ENCODE measurements at places on chromosomes 16 and 17. TPM values are rescaled to one million over a fixed set of nuclear protein-coding genes. Genes with fewer than 3 reads are reported as not detected.

GRCh38 chr17:11342138-11342537 is 101.1 kb downstream of the SHISA6 start:
- DNase-seq: no peak

DNA sequence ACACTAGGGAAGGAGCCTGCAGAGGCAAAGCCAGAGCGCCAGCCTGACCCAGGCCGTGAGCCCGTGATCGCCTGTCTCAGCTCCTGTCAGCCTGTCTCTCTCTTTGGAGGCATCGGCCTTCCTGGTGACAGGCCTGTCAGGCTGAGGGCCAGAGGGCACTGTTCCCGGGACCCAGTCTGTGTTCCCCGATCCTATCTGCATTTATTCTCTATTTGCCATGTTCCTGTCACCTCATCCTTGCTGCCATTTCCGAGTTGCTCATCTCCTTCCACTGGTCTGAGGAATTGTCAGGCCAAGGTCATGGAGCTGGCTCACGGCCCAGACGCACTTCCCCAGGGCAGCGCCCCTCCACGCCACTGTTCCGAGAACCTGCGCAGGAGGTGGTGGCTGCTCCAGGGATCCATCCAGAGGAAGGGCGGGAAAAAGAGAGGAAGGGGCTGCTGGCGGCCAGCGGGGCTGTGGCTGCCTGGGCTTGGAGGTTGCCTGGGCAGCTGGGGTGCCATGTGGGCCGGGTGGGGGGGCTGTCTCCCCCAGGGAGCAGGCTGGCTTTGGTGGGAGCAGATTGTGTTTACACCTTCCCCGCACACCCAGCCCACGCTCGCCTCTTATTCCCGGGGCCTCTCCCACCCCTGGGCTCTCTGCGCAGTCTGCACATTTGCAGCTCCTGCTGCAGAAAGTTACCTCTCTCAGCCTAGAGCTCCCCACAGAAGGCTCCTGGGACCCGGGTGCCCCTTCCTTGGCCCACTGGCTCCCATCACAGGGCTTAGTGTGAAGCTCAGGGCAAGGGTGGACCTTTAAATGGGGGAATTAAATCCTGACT is 4.9 kb downstream of the PRCD start:
- DNase-seq: no peak

DNA sequence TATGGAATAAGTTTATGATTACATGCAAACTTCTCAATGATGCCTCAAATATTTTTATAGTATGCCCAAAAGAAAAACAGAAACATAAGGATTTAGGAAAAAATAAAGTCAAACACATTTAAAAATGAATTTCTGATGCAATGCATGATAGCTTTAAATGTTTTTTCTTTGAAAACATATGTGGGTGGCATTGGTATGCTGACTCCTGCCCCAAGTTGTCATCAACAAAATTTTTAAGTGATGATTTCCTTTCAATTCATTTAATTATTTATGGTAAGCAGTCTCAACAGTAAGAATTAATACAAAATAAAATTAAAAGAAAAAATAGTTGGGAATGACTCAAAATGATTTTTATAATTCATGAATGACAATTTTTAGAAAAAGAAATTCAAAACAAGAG is 104.9 kb downstream of the CEP112 start:
- DNase-seq: no peak

SEPTIN12 gene
- not detected for total RNA-seq

GRCh38 chr16:725463-726187 is 618 bp downstream of the CCDC78 start:
- no peak for DNase-seq

KRT17 gene
- not detected for total RNA-seq

DNA sequence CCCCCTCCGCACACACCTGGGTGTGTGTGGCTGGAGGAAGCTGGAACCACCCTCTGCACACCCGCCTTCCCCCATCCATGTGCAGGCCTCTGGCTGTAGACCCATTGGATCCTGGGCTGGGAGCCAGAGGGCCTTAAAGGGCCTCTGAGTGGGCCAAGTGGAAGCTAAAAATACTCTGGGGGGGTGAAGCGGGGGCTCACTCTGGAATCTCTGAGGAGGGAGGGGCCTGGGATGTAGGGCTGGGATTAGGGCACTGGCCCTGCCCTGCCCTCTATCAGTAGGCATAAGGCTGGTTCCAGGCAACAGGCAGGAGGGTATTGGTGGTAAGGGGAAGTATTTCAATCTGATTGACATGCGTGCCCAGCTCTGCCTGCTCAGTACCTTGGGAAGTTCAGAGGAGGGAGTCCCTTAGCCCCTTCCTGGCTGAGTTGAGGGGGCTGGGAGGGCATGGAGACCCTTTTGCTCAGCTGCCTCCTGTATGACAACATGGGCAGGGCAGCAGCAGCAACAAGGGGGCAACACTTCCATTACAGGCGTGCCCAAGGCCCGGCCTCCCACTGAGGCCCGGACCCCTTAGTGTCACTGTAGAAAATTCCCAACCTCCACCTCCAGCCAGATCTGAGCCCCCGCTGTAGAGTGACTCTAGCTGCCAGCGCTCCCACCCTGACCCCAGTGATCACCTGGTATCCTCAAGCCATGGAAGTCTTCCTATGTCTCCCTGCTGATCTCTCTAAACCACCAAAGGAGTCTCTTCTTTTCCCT is 5.2 kb downstream of the ITGA3 start:
- no peak for DNase-seq

DNA sequence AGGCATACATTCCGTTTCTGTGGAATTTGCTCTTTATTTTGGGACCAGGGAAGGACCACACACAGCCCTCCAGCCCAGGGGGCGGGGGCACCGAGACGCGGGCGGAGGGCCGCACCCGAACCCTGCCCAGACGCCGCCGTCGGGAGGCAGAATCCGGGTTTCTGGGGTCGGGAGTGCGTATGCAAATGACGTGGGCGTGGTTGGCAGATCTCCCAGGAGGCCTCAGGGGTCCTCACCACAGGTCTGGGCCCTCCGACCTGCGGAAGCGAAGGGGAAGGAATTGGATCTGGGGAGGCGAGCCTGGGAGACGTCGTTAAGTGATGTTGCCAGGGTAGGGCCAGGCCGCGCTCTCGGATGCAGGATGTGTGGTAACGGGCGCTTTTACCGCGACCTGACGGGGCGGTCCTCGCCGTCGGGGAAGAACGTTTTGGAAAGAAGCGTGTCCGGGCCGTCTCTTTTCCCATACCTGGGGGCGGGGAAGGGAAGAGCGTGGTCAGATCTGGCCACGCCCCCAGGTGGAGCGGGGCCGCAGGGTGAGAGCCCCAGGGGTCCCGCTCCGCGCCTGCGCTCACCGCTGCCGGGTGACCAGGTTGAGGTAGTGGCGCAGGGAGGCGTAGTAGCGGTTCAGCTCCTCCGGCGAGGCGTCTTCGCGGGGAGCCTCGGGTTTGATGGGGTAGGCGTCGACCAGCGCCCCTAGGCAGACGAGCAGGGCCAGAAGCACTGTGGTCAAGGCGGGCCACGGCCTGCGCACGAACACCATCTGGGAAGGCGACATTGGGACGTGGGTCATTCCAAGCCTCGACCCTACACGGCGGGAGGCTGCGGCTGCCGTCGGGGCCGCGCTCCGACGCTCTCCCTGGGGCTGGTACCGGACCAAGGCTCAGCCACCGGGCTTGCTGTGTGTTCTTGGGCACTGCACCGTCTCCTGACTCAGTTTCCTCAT is 745 bp downstream of the PYY start:
- DNase-seq: no peak

- no peak for DNase-seq
These were observed 13.6 kb downstream of the SMPD3 start for GRCh38 chr16:68434624-68435210.

ARHGDIG gene
- 0.40 TPM for total RNA-seq

- DNase-seq: no peak
These were observed at the start of gene SLC6A2 for GRCh38 chr16:55655897-55656681. Gene SLC6A2, plus strand, starts transcription at chr16:55655988. Its CDS starts 707 bp downstream, at chr16:55656695.

CDT1 gene
- 1.5 TPM for total RNA-seq

DNA sequence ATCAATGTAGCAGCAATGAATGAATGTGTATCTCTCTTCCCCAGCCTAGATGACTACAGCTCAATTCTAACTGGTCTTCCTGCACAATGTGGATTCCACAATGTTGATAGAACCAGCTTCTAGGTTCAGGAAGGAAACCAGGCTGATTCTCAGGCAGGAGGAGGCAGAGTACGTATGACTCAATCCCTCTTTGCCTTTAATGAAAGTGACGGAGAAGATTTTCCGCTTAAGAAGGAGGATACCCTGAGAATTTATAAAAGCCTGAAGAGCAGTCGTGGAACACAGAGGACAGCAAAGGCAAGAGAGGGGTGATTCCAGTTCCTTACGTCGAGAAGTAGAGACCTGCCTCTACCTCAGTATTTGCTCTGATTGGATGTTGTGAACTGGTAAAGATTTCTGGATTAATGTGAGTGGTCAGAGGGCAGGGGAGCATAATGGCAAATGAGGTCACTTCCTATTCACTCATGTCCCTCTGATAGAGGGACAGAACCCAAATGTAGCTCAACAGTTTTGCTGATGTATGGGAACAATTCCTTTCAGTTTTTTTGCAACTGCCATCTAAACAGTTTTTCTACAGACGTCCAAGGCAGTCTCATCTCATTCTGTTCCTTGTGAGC is 15.0 kb upstream of the SLC16A11 start:
- no peak for DNase-seq

CUEDC1 gene
- total RNA-seq: 0.79 TPM

All from T-cell (primary cell).